ENCODE measurements at places on chromosomes 3 and 15.
A peak's percentile ranks its signal among the peaks of the same experiment; 100 is the strongest.

DNA sequence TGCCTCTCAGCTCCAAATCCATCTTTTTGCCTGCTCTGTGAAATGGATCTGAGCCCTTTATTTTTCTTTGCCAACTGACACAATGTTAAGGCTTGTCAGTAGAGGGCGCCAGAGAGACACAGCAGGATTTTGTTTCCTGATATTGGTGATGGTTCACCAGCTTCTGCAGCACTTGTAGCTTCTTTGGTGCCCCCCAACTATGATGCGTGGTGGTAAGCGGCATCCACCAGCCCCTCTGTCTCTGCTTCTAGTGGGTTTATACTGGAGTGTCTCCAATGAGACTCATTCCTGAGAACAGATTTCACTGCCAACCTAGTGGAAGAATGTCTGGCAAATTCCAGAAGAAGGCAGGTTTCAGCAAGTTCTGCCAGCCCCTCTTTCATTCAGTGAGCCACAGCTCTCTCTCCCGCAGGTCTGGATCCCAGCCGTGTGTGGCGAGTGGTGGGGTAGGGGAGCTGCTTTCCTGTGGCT lies 471.9 kb upstream of the FRG2C start:
- peak; percentile 13 for DNase-seq

GRCh38 chr3:57943525-57944495 lies 64.4 kb upstream of the FLNB start:
- DNase-seq = no peak

- DNase-seq = no peak
Measured at GRCh38 chr3:156582532-156583183, 27.7 kb upstream of the SSR3 start.

GRCh38 chr15:88187195-88187594 lies 69.3 kb downstream of the NTRK3 start:
- DNase-seq = peak; percentile 3

DNA sequence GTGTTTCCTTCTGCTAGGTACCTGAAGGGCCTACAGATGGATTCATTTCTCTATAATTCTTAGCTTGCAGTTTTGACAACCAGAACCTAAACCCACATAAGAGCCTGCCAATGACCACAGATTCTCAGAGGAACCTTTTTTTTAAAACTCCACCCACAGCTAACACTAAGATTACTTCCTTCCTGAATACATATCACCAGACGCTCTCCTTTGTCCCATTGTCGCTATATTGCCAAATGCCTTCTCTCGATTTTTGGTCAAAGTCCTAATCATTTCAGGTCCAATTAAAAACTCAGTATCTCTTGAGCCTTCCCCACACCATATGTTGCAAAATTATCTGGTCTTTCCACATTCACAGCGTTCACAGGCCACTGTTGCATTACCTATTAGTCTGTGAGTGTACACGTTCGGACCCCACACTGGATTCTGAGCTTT lies 12.4 kb downstream of the ZNF710 start:
- no peak for DNase-seq

DNA sequence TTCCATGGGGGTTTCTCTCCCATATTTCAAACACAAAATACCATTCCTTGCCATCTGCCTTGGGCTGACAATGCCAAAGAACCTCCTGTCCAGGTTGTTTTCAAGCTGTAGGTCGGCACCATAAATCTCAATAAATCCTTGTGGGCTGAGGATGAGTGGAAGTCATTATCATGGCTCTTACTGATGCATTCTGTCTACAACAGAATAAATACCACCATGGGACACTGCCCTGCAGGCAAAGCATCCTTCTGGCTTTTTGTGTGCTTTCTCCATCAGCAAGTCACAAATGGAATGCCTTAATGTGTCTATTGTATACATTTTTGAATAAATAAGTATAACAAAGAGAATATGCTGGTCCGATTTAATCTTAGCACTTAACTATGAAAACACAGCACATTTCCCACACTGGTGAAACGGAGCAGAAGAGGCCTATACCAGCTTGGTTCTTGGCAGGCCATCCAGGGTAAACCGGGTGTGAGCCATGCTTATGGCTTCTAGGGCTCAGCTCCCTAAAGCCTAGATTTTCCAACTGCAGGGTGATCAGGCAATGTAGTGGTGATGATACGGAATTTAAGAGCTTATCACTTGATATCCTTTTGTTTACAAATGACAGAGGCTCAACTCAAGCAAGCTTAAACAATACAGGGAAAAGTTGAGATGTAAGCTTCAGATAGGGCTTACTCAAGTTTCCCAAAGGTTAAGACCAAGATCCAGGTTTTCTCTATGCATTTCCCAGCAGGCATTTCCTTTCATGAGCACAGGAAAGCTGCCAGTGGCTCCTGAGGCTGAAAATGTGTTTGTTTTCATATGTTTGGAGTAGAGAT lies 133.2 kb upstream of the LRTM1 start:
- no peak for DNase-seq

- DNase-seq = no peak
Measured at GRCh38 chr15:61281328-61281727, 52.2 kb upstream of the RORA start.

DNA sequence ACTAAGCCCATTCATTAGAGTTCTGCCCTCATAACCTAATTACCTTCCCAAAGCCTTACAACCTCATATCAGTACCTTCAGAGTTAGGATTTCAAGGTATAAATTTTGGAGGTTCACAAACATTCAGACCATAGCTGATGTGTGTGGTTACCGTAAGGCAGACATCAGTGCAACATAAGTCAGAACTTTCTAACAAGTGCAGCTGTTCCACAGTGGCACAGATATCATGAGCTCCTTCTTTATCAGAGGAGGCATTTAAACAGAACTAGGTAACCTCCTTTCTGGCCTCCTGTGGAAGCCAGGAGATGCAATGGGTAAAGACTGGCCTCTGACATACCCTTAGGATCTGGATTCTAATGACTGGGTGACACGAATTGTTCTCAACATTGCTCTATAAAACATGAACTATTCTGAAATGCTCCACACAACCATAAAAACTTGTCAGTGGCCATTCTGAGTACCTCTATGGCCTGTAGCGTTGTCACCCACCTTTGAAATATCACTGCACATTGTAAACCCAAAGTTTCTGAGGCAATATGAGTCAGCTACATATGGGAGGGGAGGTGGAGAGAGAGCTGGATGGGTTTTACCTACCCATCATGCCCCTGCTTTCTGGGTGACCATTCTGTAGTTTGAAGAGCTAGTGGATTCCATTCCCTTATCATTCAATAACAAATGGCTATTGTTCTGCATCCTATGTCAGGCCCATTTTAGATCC lies 546.0 kb upstream of the TBL1XR1 start:
- DNase-seq = no peak

GRCh38 chr3:155727836-155728235 lies 17.0 kb downstream of the PLCH1 start:
- DNase-seq = no peak

GRCh38 chr3:65109966-65110500 lies 422.2 kb upstream of the ADAMTS9 start:
- no peak for DNase-seq

DNA sequence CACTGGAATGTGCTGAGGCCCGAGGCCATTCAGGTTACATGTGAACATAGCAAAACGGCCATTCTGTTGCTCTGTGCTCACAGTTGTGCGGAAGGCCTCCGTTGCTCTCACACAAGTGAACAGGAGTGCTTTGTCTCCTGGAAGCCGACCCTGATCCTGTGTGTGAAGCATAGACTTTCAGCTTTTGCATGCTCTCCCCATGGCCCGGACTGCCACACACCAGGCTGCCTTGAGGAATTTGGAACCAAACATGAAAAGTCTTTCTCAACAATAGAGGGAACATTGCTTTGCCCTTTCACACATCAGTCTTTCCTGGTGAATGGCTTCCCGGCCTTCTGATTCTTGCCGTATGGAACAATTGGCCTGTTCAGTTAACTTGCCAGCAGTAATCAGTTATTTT lies 154.8 kb upstream of the LRIG1 start:
- no peak for DNase-seq

DNA sequence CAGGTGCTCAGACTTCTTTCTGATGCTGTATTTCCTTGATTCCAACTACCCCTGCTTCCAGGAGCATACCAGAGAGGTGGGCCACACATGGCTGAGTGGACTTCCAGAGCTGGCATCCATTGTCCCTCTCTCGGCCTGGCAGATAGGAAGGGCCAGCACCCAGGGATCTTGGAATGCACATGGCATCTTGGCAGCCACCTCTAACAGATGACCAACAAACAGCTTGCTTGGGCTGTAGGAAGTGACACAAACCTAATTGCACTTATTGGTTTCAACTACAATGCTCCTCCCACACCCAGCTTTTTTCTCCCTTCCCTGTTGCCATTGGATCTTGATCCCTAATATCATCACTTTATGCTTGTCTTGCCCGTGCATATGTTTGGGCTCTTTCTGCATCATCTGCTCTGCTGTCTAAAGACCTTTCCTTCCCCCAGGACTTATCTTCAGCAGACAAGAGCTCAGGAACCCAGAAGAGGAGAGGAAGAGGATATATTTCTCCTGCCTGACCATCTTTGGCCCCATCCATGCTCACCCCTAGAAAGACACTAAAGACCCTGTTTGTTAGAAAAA lies 294.6 kb downstream of the NTRK3 start:
- no peak for DNase-seq

DNA sequence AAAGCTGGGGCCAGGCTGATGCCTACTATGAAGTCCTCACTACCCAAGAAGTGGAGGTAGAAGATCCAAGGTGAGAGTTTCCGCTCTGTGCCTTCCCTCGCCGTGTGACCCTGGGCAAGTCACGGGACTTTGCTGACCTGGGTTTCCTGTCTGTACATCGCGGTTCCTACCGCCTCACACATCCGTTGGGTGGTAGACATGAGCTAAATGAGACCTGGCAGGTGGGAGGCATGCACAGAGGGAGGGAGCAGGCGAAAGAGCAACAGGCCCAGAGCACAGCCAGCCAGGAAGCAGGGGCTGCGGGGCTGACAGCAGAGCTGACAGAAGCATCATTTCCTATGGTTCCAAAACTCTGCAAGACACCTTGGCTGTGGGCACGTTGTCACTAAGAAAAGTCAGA lies 157.3 kb upstream of the BHLHE40 start:
- no peak for DNase-seq

- DNase-seq = peak; percentile 66
Measured at GRCh38 chr3:151431940-151432339, 28.9 kb downstream of the IGSF10 start.

DNA sequence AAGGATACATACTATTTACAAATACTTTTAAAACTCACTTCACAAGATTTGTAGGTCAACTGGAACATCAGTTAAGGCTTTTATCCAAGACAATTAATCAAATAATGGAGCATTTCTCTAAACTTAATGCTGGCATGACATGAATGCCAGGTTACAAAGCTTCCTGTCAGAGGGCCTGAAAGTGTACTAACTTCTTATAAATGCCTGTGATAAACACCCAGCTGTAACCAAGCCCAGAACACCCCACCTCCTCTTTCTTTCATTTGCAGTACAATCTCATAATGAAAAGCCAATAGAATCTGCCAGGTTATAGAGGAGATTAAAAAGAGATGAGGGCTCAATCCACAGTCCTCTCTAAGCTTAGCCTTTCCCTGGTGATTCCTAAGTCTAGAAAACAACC lies 214.4 kb downstream of the OSBPL10 start:
- DNase-seq = no peak

DNA sequence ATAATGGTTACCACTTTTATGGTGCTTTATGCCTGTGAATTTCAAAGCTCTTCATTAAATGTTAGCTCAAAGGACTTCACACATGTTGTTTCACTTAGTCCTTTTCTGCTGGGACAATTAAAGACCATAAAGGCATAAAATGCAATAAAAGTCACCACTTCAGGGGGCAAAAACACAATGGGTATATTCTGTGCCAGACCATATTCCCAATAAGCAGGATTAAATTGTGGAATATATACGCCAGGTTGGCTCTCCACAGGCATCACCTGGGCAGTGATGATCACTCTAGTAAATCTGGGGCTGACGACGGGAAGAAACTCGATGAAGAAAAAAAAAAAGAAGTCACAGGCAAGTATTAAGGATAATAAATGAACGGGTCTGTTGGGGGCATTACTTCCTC lies 370.2 kb upstream of the CNTN4 start:
- no peak for DNase-seq

DNA sequence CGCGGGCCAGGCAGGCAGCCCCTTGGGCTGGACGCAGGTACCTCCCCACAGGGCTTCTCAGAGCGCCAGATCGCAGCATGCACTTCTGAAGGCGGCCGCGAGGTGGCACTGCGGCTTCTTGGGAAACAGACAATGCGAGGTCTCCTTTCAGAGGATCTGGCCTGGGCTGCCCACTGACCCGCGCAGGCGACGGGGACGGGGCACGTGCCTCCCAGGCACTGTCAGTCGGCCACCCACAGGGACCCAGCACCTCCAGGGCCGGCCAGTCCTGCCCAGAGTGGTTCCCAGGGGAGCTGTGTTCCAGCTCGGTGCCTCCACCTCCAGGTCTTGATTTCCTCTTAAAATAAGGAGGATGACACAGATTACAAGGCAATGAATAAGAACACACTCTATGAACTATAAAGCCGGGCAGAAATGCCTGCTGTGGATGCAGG lies 24.4 kb upstream of the TXNRD3 start:
- peak; percentile 84 for DNase-seq

DNA sequence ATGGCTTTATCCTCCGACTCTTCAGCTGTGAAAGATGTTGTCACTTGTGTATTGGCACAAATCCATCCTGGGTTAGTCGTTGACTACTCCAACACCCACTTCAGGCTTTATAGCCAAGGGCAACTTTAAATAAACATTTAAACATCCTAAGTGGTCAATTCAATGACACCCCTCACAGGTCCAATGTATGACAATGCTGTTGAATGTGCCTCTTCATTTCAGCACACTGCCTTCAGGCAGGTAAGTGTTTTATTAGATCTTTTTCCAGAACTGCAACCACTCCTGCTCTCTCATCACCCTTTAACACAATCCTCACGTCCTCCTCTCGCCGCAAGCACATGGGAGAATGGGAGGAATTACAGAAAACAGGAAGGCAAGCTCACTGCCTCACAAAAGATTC lies 30.3 kb downstream of the IL12A start:
- no peak for DNase-seq

DNA sequence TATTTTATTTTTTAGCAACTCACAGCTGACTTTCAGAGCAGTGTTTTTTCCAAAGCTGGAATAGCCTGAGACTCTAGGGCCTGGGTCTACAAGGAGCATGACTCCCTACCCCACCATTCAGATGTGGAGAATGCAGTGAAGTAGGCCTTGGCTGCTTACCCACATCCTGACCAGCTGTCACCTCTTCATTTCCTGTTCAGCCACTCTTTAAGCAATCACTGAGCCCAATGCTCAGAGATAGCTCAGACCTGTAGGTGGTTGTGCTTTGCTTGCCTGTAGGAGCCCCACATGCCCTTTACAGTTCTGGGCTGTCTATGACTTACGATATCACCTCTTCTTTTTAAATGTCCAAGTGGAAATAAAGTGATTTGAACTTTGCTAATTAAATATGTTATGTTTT lies 148.1 kb downstream of the NEK11 start:
- peak; percentile 41 for DNase-seq

GRCh38 chr15:95772982-95773381 lies 557.5 kb upstream of the NR2F2 start:
- DNase-seq = no peak

- no peak for DNase-seq
Measured at GRCh38 chr3:57709559-57709958, 16.7 kb upstream of the DENND6A start.

- peak; percentile 28 for DNase-seq
Measured at GRCh38 chr3:183904833-183905780, 20.4 kb upstream of the PARL start.
